ENCODE measurements at places on chromosomes 5 and 9. TPM values are rescaled to one million over a fixed set of nuclear protein-coding genes. Genes with fewer than 3 reads are reported as not detected.

DNA sequence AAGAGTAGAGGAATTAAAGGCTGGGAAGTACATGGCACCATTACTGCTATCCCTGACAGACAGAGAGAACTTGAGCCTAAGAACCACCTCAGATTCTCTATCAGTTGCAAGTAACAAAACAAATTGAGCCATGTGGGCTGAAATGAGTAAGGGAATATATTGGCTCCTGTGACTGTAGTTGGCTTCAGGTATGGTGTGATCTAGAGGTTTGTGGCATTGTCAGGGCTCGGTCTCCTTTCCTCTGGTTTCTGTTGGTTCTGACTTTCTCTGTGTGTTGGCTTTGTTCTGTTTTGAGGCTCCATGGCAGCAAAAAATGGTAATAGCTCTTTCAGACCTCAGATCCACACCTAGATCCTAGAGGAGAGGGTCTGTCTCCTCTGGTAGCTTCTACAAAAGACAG is 5.7 kb downstream of the GALNT10 start:
- no peak for DNase-seq

The NTNG2 gene
- total RNA-seq = 3.9 TPM

GRCh38 chr5:73218552-73219171 is 45.7 kb downstream of the TMEM174 start:
- DNase-seq = no peak

DNA sequence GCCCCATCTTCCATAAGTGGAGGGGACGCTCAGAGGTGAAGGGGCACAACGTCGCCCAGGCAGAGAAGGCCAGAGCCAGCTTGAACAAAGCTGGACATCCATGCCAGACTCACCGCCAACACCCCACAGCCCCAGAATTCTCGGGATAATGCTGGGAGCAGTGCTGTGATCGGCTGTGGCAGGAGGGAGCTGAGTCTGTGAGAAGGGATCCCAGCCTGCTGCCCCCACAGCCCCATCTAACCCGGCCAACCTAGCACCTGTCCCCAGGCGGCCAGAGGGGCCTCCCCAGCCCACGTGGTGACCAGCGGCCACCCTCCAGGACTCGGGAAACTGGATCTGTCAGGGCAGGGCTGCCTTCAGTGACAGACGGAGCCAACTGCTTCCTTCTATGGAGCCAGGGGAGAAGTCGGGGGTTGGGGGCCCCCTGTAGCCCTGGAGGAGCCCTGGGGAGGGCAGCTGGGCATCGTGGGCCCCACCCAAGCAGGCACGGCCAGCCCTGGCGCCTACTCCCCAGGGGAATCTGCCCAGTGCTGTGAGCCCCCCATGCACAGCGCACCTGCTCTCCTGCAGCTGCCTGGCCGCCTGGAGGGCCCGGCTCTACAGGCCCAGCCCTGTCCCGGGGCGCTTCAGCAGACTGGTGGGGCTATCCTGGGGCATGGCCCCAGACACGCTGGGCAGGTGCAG is 6.0 kb downstream of the BRD3 start:
- no peak for DNase-seq

The ALDH1A1 gene
- 154 TPM for total RNA-seq

The SPINK13 gene
- total RNA-seq = not detected

DNA sequence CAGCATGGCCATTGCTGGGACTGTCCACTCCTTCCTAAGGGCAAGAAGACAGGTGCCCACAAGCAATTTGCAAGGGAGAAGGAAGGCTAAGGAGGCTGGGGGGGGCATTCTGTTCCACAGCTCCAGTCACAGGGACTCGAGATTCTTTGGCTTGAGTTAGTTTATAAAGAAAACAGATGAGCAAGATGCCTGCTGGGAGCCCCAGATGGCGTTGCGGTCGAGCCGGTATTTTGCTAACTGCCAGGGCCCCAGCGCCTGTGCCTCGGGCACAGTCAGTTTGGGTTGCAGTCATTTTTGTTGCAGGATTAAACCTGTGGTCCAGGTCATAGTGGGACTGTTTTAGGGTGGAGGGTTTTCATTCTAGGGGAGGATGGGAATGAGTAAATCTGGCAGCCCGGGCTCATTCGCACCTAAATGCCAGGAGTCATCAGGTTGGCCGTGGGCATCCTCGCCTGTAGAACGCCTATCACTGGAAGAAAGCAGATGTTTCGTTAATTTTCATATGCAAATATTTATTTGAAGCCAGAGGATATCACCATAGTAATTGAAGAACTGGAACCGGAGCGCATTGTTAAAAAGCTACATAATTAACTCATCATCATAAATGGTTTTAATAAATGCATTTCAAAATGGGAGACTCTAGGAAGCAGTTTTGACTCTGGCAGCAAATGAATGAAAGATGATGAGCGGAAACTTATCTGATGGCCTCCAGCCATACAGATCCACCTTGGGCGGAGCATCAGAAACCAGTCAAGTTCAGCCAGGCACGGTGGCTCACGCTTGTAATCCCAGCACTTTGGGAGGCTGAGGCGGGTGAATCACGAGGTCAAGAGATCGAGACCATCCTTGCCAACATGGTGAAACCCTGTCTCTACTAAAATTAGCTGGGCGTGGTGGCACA is 87.1 kb upstream of the FCN2 start:
- peak; percentile 73 for DNase-seq

The FBP2 gene
- not detected for total RNA-seq

The TNFSF8 gene
- 5.3 TPM for total RNA-seq

The RASGEF1C gene
- 5.8 TPM for total RNA-seq

The GNA14 gene
- total RNA-seq = 1.2 TPM

The CNTNAP3 gene
- total RNA-seq = 20.0 TPM

- no peak for DNase-seq
Observed at GRCh38 chr9:91809581-91810285, 140.3 kb downstream of the ROR2 start.

DNA sequence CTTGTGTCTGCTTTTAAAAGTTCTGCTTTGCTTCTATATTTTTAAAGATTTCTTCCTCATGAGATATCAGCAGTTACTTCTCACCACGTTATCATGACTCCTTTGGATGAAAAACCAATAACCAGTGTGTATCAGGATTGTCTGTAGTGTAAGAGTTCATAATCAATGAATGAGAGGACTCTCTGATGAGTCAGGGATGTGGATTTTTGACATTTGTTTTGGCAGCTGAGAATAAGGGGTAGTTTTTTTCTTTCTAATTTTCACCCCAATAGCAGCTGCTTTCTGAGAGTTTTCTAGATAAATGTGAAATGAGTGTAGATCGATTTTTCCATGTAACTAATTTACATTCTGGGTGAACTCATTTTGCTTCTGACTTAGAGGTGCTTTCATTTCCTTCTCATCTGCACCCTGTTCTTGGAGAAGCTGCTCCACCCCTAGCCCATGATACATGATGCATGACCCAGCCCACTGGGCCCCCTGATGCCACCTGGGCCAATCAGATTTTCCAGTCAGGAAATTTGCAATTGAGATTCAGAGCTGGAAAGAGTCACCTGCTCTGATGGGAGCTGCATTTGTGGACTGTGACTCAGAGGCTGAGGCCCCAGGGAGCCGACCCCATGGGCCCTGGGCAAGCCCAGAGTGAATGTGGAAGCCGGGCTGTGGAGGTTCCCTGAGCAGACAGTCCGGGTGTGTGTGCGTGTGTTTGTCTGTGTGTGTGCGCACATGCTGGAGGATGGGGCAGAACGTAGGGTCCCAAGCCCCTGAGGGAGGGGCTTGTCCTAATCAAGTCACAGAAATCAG is 159.3 kb downstream of the RGS3 start:
- no peak for DNase-seq

The SPOCK1 gene
- 28.4 TPM for total RNA-seq

DNA sequence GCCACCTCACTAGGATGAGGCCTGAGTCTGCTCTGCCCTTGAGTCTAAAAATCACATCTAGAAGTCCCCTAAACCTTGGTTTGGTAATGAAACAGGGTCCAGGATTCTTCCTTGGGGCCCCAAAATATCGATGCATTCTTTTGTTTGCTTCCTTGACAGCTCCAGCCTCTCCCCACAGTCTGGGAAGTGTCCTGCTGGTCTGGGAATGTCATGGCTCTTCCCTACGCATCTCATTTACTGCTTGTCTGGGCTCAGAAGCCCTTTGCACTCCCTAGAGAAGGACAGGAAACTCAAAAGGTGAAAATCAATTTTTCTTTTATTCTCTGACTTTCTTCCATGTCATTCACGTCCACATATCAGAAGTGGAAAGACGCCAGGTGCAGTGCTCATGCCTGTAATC is 115.8 kb downstream of the DRD1 start:
- DNase-seq = no peak

GRCh38 chr9:20729523-20729922 is 45.5 kb downstream of the FOCAD start:
- no peak for DNase-seq

The PCA3 gene
- 8.4 TPM for total RNA-seq

GRCh38 chr5:8410618-8411017 is 541.7 kb downstream of the MTRR start:
- DNase-seq = no peak

- peak; percentile 64 for DNase-seq
Observed at GRCh38 chr9:78030553-78031443, 813 bp downstream of the GNAQ start.

GRCh38 chr9:115606838-115607237 is 488.9 kb upstream of the TNC start:
- DNase-seq = no peak

All from umbilical cord (tissue), 2 donors.